ENCODE measurements at places on chromosomes 2 and 18.

- DNase-seq = no peak
These were observed 41.4 kb upstream of the CYBRD1 start for GRCh38 chr2:171480908-171481307.

- DNase-seq = no peak
These were observed 529 bp upstream of the MTA3 start for GRCh38 chr2:42567806-42568400.

DNA sequence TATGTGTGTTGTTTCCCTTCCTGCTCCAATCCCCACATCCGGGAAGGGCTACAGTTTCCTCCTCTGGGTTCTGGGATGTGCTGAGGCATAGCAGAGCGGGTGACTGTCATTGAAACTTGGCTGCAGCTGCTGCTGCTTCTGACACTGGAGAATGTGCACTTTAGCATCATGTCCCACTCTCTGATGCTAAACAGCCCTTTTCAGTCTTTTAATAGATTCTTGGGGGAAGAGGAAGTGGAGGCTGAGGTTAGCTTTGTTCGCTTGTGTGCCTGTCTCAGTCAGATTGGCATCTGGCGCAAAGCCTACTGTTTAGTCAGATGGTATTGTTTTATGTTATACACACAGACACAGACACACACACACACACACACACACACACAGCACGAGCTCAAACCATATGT is 136.5 kb upstream of the RND3 start:
- DNase-seq = no peak

GRCh38 chr18:74868461-74868860 is 270.8 kb downstream of the ZNF407 start:
- DNase-seq = no peak

GRCh38 chr18:35278969-35279368 is 11.1 kb downstream of the ZSCAN30 start:
- DNase-seq = no peak

DNA sequence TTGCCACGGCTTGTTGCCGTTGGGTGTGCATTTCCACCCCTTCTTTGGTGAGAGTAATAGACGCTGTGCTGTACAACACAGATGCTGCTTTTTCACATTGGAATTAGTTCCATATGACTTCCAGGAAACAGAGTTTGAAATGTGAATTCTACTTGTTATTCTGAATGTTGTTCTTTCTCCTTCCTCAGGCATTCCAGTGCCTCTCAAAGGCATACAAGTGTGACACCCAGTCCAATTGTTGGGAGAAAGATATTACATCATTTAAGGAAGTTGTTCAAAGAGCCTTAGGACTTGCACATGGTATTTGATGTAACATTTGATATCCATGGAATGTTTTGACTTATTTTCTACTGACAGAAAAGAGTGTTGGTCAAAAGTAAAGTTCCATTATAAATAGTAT is 134.4 kb upstream of the LTBP1 start:
- peak; percentile 31 for DNase-seq

DNA sequence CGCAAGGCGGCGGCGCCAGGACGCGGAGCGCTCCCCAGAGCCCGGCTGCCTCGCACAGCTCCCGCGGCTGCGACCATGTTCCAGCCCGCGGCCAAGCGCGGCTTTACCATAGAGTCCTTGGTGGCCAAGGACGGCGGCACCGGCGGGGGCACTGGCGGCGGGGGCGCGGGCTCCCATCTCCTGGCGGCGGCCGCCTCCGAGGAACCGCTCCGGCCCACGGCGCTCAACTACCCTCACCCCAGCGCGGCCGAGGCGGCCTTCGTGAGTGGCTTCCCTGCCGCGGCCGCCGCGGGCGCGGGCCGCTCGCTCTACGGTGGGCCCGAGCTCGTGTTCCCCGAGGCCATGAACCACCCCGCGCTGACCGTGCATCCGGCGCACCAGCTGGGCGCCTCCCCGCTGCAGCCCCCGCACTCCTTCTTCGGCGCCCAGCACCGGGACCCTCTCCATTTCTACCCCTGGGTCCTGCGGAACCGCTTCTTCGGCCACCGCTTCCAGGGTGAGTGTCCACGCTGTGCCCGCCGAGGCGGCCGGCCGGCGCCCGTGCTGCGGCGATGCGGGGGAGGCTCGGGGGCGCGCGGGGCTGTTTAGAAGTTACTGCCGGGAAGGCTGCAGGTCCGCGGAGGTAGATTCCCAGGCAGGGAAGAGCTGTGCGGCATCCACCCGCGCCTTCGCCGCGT is 696 bp downstream of the EMX1 start:
- no peak for DNase-seq

GRCh38 chr2:65782996-65783650 is 350.7 kb upstream of the SPRED2 start:
- DNase-seq = no peak

GRCh38 chr2:128284037-128284441 is 34.6 kb downstream of the HS6ST1 start:
- DNase-seq = no peak

- no peak for DNase-seq
These were observed 91.4 kb upstream of the TAF1B start for GRCh38 chr2:9751831-9752230.
